ENCODE measurements at places on chromosomes 4 and X. TPM values are rescaled to one million over a fixed set of nuclear protein-coding genes. Genes with fewer than 3 reads are reported as not detected.

The NAAA gene
- total RNA-seq, result 23.5 TPM

The CCNG2 gene
- total RNA-seq, result 20.0 TPM

The MOB1B gene
- total RNA-seq, result 15.5 TPM

The PAGE2B gene
- not detected for total RNA-seq

The MAGEA1 gene
- total RNA-seq, result not detected

The ACSL4 gene
- 146 TPM for total RNA-seq

The PAK3 gene
- 2.2 TPM for total RNA-seq

The PCSK1N gene
- total RNA-seq, result not detected

The ETDA gene
- total RNA-seq, result not detected

The LAGE3 gene
- total RNA-seq, result 15.5 TPM

The GIMD1 gene
- total RNA-seq, result not detected

The GSPT2 gene
- 4.5 TPM for total RNA-seq

The PPARGC1A gene
- 0.86 TPM for total RNA-seq
